ENCODE measurements at places on chromosomes 7 and 10.

DNA sequence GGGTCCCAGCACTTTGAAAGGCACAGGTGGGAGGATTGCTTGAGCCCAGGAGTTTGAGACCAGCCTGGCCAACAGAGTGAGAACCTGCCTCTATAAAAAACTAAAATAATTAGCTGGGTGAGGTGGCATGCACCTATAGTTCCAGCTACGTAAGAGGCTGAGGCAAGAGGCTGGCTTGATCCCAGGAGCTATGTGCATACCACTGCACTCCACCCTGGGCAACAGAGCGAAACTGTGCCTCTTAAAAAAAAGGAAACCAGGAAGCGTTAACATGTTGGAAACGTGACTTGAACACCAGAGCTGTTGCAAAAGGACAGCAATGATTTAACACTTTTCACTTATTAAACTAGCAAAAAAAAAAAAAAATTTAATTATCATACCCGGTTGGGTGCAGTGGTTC lies 12.6 kb downstream of the BAZ1B start:
- DNase-seq, result no peak

GRCh38 chr7:46909601-46910051 lies 672.3 kb downstream of the TNS3 start:
- DNase-seq, result peak; percentile 89

- no peak for DNase-seq
These were observed 354.9 kb upstream of the SEMA3C start for GRCh38 chr7:81273601-81274397.

DNA sequence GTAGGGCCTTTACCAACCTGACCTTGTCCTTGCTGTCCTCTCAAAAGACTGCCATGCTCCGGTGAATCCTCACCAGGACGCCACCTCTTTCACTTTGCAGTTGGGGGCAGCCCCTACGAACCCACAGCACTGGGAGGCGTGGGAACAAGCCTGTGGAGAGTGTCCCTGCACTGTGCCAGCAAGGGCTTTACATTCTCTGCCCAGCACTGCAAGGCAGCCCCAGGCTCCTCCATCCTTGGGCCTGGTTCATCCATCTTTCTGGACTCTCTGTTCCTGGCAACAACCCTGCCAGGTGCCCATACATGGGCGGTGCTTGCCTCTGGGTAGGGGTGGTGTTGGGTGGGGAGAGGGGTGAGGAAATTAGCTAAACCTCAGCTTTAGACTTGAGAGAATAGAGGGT lies 1.4 kb downstream of the CHAT start:
- no peak for DNase-seq

DNA sequence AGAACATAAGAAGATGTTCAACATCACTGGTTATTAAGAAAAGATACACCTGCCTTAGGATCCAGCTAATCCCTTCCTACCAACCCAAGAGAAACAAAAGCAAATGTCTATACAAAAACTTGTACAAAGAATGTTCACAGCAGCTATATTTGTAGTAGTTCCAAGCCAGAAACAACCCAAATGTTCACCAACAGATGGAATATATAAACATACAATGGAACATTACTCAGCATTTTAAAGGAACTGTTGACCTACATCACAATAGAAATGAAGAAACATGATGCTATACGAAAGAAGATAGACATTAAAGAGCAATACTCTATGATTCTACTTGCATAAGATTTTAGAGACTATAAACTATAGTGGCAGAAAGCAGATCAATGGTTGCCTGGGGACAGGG lies 149.4 kb downstream of the ZNF438 start:
- no peak for DNase-seq

All from astrocyte (in vitro differentiated cells and primary cell).